ENCODE measurements at places on chromosomes 2 and 18.
A peak's percentile ranks its signal among the peaks of the same experiment; 100 is the strongest.

GRCh38 chr2:85355521-85355920, 952 bp downstream of the ELMOD3 start:
- peak; percentile 19 for DNase-seq

DNA sequence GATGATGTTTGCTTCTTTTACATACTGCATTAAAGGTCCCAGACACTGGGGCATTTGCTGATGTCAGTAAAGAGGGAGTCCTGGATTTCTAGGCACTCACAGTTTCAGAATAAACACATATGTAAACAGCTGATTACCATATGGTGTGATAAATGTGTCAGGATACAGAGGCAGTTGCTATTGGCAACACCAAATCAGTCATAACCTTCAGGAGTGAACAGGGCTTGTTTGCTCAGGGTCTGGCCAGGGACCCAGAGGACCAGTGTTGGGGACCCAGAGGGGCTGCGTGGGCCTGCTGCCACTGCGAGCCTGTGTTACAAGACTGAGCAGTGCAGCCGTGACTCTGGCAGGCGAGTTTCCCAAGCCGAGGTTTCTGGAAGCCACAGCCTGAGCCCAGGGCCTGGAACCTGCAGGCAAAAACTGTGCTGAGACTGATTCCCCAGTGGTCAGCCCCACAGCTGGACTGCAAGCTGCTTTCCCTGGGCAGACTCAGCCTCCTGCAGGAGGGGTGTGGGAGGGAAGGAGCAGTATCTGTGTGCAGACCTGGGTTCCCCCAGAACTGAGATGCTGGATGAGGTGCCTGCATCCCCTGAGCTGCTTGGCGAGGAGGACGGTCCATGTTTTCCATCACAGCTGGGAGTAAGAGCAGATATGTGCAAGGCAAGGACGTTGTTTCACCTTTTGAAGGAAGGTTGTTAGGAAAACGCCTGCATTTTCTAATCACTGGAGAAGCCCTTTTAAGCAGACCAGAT, 23.6 kb downstream of the ASAP2 start:
- peak; percentile 25 for DNase-seq

DNA sequence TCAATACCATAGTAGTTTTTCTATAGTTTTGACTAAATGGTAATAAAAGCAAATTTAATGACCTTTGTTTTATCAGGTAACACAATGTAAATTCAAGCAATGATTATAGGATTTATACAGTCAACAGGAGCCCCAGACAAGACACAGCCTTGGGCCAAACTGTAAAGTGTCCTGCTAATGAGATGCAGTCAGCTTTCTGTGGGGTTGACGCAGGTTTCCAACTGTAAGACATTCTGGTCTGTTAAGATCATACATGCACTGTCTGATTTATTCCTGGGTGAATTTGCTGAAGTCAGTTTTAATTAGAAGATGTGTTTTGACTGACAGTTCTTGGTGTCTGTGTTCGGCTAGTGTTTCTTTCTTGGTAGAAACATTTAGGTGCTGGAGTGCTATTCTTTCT, 180.3 kb downstream of the SNTG2 start:
- no peak for DNase-seq

- no peak for DNase-seq
Measured at GRCh38 chr2:75772908-75773630, 62.4 kb upstream of the GCFC2 start.

GRCh38 chr2:15893689-15894480, 46.5 kb upstream of the MYCN start:
- DNase-seq: no peak
